ENCODE measurements at places on chromosomes 4 and X.

DNA sequence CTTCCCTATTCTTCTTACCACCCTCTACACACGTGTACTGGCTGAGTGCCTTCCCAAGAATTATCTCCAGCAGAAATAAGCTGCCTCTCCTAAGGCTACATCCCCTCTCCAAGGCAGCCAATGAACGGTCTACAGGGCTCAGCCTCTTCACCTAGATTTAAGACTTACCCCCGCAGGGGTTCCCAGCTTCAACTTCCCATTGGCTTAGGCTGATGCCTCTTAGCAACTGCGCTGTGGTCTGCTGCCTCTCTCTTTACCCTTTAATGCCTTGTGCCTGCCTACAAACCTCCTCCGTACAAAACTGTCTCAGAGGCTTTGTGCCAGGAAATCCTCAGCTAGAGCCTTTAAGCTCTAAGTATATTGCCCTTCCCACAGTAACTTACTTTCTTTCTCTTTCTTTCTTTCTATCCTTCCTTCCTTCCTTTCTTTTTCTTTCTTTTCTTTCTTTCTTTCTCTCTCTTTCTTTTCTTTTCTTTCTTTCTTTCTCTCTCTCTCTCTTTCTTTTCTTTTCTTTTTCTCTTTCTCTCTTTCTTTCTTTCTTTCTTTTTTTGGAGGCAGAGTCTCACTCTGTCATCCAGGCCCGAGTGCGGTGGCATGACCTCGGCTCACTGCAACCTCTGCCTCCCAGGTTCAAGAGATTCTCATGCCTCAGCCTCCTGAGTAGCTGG lies 15.1 kb upstream of the PIGA start:
- no peak overlapping the region for H3K4me3 ChIP-seq
- H3K36me3 ChIP-seq: no peaks in the 10 kb centered on the region
- no peak for DNase-seq
- H3K27me3 ChIP-seq: peaks cover 13% of the 10 kb centered on the region
- no peak overlapping the region for H3K27ac ChIP-seq
- H3K4me1 ChIP-seq: no peaks in the 10 kb centered on the region

- H3K27me3 ChIP-seq: no peaks in the 10 kb centered on the region
- H3K27ac ChIP-seq: no peak overlapping the region
- no peaks in the 10 kb centered on the region for H3K4me1 ChIP-seq
- H3K36me3 ChIP-seq: no peaks in the 10 kb centered on the region
These were observed 561.4 kb downstream of the ZIC3 start for GRCh38 chrX:138127314-138127713.

DNA sequence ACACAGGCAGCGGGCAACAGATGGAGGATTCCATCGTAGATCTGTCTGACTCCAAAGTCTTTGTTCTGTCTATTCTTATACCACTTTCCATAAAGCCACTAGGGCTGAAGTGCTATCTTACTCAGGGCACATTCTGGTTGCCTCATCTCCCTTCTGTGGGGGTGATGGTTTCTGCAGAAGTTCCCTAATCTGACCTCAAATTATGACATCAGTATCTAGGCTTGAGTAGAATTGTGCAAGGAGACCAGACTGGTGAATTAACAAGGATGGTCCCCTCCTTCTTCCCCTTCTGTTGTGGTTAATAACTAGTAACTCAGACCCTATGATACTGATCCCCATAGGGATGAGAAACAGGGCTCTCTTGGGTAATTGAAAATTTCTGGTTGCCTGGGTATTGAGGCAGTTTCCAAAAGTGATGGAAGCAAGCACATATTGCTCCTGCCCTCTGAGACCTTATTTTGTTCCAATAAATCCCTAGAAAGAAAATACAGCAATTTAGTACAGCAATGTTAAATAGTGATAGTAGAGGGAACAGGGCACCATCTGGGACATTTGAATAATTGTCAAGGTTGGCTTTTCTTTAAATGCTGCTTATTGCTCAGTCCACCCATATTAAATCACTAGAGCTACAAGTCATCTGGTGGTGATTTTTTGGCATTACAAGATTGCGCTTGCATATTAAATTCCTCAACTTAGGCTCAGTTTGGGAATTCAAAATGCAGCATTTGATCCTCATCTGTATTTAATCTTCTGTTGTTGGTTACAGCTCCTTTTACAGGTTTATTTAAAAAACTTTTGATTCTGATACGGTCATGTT lies 57.3 kb upstream of the AP1S2 start:
- H3K4me3 ChIP-seq: no peak overlapping the region
- no peaks in the 10 kb centered on the region for H3K27me3 ChIP-seq
- no peak for DNase-seq
- H3K36me3 ChIP-seq: no peaks in the 10 kb centered on the region
- H3K4me1 ChIP-seq: no peaks in the 10 kb centered on the region

- H3K27me3 ChIP-seq: no peaks in the 10 kb centered on the region
- peaks cover 49% of the 10 kb centered on the region for H3K4me1 ChIP-seq
- no peak for DNase-seq
- no peak overlapping the region for H3K27ac ChIP-seq
- no peak overlapping the region for H3K4me3 ChIP-seq
- peaks cover 18% of the 10 kb centered on the region for H3K36me3 ChIP-seq
These were observed 7.1 kb downstream of the SLC49A3 start for GRCh38 chr4:681736-682451.

GRCh38 chr4:43766648-43767047 lies 682.0 kb downstream of the KCTD8 start:
- no peak for DNase-seq
- H3K27me3 ChIP-seq: no peaks in the 10 kb centered on the region
- H3K36me3 ChIP-seq: no peaks in the 10 kb centered on the region
- no peak overlapping the region for H3K27ac ChIP-seq
- H3K4me3 ChIP-seq: no peak overlapping the region

- H3K36me3 ChIP-seq: no peaks in the 10 kb centered on the region
- DNase-seq: no peak
- no peak overlapping the region for H3K4me3 ChIP-seq
- H3K4me1 ChIP-seq: no peaks in the 10 kb centered on the region
These were observed 68.4 kb downstream of the MAOB start for GRCh38 chrX:43813898-43814297.

- H3K4me3 ChIP-seq: no peak overlapping the region
- DNase-seq: no peak
- H3K27ac ChIP-seq: peak overlapping the region; percentile 99
- H3K27me3 ChIP-seq: no peaks in the 10 kb centered on the region
- H3K4me1 ChIP-seq: peaks cover 69% of the 10 kb centered on the region
These were observed 33.2 kb downstream of the FGFRL1 start for GRCh38 chr4:1044469-1045192.

DNA sequence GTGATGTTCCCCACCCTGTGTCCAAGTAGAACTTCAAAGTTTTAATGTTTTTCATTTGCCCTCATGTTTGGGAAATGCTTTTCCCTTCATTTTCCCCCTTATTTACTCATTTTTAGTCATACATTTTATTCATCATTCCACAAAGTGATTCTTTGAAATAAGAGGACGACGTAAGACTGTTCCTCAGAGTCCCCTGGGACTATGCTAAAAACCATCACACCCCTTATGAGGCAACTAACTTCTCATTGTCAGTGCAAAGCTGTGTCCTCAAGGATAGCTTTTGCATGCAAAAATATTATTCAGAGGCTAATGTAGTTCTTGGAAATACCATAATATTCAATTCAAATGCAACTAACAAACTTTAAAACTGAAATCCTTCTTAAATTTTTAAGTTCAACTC lies 14.8 kb upstream of the ADGRG2 start:
- no peak for DNase-seq
- no peaks in the 10 kb centered on the region for H3K27me3 ChIP-seq
- H3K27ac ChIP-seq: no peak overlapping the region
- no peaks in the 10 kb centered on the region for H3K36me3 ChIP-seq

DNA sequence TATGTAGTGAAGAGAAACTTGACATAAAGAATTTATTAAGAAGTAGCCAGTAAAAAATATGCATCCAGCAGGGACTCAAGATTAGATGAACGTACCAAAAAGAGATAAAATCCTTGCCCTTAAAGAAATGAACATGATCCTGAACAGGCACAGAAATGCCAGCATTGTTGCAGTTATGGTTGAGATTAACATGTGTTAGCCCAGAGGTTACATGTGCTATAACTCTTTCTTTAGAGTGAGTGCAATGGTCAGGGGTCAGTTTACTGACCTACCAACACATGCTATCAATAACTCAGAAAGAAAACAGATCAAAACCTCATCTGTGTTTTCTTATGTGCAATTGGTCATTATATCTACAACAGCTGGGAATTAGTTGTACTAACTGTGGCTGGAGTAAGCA lies 166.1 kb upstream of the NDST3 start:
- no peaks in the 10 kb centered on the region for H3K27me3 ChIP-seq
- no peak overlapping the region for H3K27ac ChIP-seq
- no peak overlapping the region for H3K4me3 ChIP-seq
- no peaks in the 10 kb centered on the region for H3K4me1 ChIP-seq

DNA sequence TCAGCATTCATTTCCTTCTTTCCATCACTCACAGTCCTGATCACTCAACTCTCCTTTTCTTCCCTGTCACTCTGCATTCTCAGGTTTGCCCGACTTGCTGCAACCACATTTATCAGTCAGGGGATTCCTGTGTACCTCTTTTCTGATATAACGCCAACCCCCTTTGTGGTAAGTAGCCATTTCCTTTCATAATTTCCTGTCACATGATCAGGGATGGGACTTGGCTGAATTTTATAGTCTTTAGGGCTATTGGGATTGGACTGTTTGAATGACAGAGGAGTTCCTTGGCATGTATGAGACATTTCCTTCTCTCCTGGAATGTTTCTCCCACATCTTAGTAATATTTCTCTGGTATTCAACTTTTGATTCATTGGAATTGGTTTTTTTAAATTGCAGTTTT lies 11.0 kb downstream of the PGM2 start:
- DNase-seq: peak; percentile 22
- H3K27me3 ChIP-seq: no peaks in the 10 kb centered on the region
- no peak overlapping the region for H3K27ac ChIP-seq
- H3K4me3 ChIP-seq: no peak overlapping the region
- H3K4me1 ChIP-seq: no peaks in the 10 kb centered on the region

- H3K36me3 ChIP-seq: no peaks in the 10 kb centered on the region
- H3K27ac ChIP-seq: no peak overlapping the region
- peaks cover 28% of the 10 kb centered on the region for H3K4me1 ChIP-seq
- H3K4me3 ChIP-seq: no peak overlapping the region
- H3K27me3 ChIP-seq: peaks cover 99% of the 10 kb centered on the region
These were observed 53.1 kb upstream of the TMEM33 start for GRCh38 chr4:41881981-41882624.

GRCh38 chr4:38804654-38805295 lies at the start of gene TLR1:
TSS of gene TLR1 (minus strand) at chr4:38804791. CDS start at chr4:38798831, 5,960 bp downstream.
- H3K4me1 ChIP-seq: peaks cover 2% of the 10 kb centered on the region

GRCh38 chr4:87506974-87507701 lies 22.0 kb downstream of the SPARCL1 start:
- H3K4me1 ChIP-seq: peaks cover 3% of the 10 kb centered on the region
- no peaks in the 10 kb centered on the region for H3K36me3 ChIP-seq
- H3K4me3 ChIP-seq: no peak overlapping the region

- H3K4me1 ChIP-seq: peaks cover 10% of the 10 kb centered on the region
- H3K4me3 ChIP-seq: peak overlapping the region; percentile 69
- no peak overlapping the region for H3K27ac ChIP-seq
These were observed 704 bp downstream of the FAM3A start for GRCh38 chrX:154515090-154515965.

- DNase-seq: no peak
- H3K36me3 ChIP-seq: no peaks in the 10 kb centered on the region
- no peak overlapping the region for H3K27ac ChIP-seq
- H3K27me3 ChIP-seq: no peaks in the 10 kb centered on the region
These were observed 96.4 kb downstream of the ANXA10 start for GRCh38 chr4:168188754-168189153.

DNA sequence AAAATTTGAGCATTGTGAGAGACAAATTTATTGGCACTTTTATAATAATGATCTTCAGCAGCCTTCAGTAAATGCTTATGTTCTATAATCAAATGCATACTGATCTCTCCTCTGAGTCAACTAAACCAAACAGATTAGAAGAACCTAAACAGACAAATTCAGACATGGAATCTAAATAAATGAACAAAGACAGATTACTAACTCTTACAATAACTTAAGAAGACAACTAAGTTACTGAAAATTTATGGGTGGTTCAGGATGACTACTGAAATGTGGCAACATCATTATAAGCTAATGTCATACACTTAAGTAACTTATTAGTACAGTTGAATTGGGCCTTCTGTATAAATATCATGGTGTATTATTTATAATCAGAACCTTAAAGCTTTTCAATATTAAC lies 127.3 kb downstream of the NEK1 start:
- no peak overlapping the region for H3K4me3 ChIP-seq
- no peak overlapping the region for H3K27ac ChIP-seq
- peaks cover 10% of the 10 kb centered on the region for H3K36me3 ChIP-seq

DNA sequence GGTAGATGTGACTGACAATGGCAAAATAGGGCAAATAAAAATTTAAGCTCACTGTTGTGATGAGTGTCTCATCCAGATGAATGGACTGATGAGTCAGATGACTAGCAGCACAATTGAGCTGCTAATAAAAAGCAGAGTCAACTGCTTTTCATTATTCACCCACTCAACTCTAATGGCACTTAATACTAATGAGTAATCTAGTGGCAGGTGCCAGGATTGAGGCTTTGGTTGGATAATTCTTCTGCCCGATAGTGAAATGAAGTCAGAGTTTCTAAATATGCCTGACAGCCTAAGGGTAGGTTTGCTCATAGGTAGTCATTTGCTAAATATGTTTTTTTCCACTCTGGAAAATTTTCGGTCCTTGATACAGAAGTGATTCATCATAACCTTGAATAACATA lies 10.4 kb downstream of the OGT start:
- no peak overlapping the region for H3K4me3 ChIP-seq
- H3K4me1 ChIP-seq: peaks cover 2% of the 10 kb centered on the region
- peak overlapping the region; percentile 34 for H3K27ac ChIP-seq

GRCh38 chrX:2913118-2913517 lies 16.0 kb downstream of the ARSD start:
- no peaks in the 10 kb centered on the region for H3K27me3 ChIP-seq
- no peaks in the 10 kb centered on the region for H3K4me1 ChIP-seq
- H3K27ac ChIP-seq: no peak overlapping the region
- no peak overlapping the region for H3K4me3 ChIP-seq
- H3K36me3 ChIP-seq: peaks cover 28% of the 10 kb centered on the region

- DNase-seq: no peak
- no peak overlapping the region for H3K4me3 ChIP-seq
- H3K36me3 ChIP-seq: peaks cover 2% of the 10 kb centered on the region
- H3K4me1 ChIP-seq: no peaks in the 10 kb centered on the region
- H3K27me3 ChIP-seq: no peaks in the 10 kb centered on the region
These were observed 28.1 kb upstream of the TXK start for GRCh38 chr4:48162162-48162561.

GRCh38 chrX:155052738-155053498 lies 18.0 kb downstream of the CMC4 start:
- no peak overlapping the region for H3K4me3 ChIP-seq
- peak overlapping the region; percentile 66 for H3K27ac ChIP-seq
- no peak for DNase-seq
- H3K27me3 ChIP-seq: no peaks in the 10 kb centered on the region
- peaks cover 3% of the 10 kb centered on the region for H3K36me3 ChIP-seq
- H3K4me1 ChIP-seq: peaks cover 15% of the 10 kb centered on the region

Data from mesenchymal stem cell (in vitro differentiated cells and primary cell).